ENCODE measurements at places on chromosomes 7 and 10.

DNA sequence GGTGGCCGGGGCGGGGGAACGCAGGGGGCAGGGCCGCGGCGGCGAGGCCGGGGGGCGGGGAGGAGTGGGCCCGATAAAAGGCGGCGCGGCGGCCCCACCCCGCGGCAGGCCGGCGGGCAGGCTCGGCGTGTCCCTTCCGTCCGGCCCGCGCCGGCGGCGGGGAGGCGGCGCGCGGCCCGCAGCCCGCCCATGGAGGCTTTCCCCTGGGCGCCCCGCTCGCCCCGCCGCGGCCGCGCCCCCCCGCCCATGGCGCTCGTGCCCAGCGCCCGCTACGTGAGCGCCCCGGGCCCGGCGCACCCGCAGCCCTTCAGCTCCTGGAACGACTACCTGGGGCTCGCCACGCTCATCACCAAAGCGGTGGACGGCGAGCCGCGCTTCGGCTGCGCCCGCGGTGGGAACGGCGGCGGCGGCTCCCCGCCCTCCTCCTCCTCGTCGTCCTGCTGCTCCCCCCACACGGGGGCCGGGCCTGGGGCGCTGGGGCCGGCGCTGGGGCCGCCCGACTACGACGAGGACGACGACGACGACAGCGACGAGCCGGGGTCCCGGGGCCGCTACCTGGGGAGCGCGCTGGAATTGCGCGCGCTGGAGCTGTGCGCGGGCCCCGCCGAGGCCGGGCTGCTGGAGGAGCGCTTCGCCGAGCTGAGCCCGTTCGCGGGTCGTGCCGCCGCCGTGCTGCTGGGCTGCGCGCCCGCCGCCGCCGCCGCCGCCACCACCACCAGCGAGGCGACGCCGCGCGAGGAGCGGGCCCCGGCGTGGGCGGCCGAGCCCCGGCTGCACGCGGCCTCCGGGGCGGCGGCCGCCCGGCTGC, at the start of gene NANOS1:
Gene NANOS1 (plus strand): TSS at position 102 of the 808 bp plus-strand sequence. CDS start 88 bp downstream, at position 190.
- no peak for DNase-seq

- no peak for DNase-seq
Observed at GRCh38 chr10:61286686-61287085, 166.5 kb downstream of the TMEM26 start.

DNA sequence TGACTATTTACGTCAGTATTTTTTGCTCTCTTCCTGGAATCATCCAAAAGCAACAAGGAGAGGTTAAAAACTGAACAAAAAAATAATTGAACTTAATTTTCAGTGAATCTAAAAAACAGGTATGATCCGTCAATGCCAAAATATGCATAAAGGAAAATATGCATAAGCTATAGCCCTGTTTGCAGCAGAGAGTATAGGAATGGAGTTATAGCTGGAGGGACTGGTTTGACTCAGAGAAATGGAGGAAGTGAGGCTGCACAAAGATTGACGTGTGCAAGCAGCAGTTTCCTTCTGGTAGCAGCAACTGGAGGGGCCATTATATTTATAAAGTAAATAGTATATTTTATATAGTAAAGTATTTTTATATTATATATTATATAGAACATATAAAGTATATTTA, 37.1 kb downstream of the GNG11 start:
- DNase-seq: no peak

DNA sequence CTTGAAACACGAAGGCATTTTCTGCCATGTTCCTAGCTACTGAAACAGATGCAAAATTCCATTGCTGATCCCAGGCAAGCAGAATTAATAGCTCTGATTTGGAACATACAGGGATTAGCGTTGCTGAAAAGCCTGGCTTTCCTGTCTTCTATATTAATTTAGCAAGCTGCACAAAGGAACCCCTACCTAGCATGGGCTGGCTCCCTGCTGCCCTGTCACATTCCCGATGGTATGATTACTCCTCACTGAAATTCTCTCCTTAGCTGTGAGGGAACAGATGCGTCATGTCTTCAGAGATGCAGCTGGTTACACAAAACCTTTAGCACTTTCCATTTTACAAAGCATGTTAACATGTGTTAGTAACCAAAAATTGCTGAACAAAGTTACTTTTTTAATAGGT, 878.9 kb downstream of the TYW1 start:
- DNase-seq: no peak

GRCh38 chr7:77975672-77976480, 177.3 kb downstream of the PHTF2 start:
- no peak for DNase-seq

GRCh38 chr10:43599333-43599732, 6.9 kb upstream of the ZNF485 start:
- DNase-seq: no peak

DNA sequence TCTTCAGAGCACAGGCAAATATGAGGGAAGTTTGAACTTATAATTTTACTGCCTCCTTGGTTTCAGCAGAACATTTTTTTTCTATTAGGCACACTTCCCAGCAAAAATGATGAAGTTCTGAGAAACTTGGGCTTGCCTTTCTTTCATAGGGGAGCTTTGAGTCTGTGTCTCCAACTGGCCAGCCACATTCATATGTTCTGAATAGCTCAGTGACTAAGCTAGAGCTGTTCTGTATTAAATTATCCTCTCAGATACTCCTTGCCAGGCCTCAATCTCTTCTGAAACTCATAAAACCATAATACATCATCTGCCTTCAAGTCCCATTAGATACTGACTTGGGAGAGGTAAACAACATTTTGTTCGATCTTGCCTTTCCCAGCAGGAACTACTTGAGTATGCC, 476.5 kb downstream of the GPAM start:
- DNase-seq: no peak

DNA sequence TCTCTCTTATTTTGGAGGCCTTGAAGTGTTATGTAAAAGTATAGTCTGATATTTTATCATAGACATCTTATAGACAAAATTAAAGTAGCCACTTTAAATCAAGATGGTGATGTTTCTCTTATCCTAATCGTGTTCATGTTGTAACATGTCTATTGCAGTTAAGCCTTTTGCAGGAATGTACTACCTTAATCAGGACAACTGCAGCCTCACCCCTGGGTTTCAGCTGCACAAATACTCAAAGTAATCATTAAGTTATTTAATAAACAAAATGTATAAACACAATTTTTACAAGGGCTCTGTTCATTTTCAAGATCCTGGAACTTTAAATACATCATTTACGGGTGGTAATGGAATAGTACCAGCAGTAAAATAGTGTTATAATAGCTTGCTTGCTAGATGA, 14.4 kb upstream of the KIF5B start:
- no peak for DNase-seq

GRCh38 chr7:759569-759968, 32.5 kb upstream of the PRKAR1B start:
- DNase-seq: no peak

- no peak for DNase-seq
Observed at GRCh38 chr7:48118041-48118440, 29.0 kb downstream of the UPP1 start.

- DNase-seq: no peak
Observed at GRCh38 chr7:126774077-126774476, 478.7 kb downstream of the GRM8 start.

GRCh38 chr7:100971111-100972001, 2.0 kb downstream of the MUC12 start:
- no peak for DNase-seq

All from stimulated activated CD8-positive, alpha-beta memory T cell treated with anti-CD3 and anti-CD28 coated beads, Interleukin-4, amount 100 ng/mL, for 1 hour (primary cell).